ENCODE measurements at places on chromosomes 7 and 10. TPM values are rescaled to one million over a fixed set of nuclear protein-coding genes. Genes with fewer than 3 reads are reported as not detected.

The DGKB gene
- not detected for total RNA-seq

The CCDC71L gene
- 25.7 TPM for total RNA-seq

The ZNF212 gene
- total RNA-seq: 10.2 TPM

The AP4M1 gene
- total RNA-seq: 16.8 TPM

The PLEKHS1 gene
- total RNA-seq: not detected

The COL26A1 gene
- total RNA-seq: 0.58 TPM

- H3K36me3 ChIP-seq: no peaks in the 10 kb centered on the region
- peaks cover 19% of the 10 kb centered on the region for H3K4me1 ChIP-seq
- no peaks in the 10 kb centered on the region for H3K27me3 ChIP-seq
- H3K27ac ChIP-seq: peak overlapping the region; percentile 4
Observed at GRCh38 chr10:92846344-92846743, 2.0 kb upstream of the EXOC6 start.

DNA sequence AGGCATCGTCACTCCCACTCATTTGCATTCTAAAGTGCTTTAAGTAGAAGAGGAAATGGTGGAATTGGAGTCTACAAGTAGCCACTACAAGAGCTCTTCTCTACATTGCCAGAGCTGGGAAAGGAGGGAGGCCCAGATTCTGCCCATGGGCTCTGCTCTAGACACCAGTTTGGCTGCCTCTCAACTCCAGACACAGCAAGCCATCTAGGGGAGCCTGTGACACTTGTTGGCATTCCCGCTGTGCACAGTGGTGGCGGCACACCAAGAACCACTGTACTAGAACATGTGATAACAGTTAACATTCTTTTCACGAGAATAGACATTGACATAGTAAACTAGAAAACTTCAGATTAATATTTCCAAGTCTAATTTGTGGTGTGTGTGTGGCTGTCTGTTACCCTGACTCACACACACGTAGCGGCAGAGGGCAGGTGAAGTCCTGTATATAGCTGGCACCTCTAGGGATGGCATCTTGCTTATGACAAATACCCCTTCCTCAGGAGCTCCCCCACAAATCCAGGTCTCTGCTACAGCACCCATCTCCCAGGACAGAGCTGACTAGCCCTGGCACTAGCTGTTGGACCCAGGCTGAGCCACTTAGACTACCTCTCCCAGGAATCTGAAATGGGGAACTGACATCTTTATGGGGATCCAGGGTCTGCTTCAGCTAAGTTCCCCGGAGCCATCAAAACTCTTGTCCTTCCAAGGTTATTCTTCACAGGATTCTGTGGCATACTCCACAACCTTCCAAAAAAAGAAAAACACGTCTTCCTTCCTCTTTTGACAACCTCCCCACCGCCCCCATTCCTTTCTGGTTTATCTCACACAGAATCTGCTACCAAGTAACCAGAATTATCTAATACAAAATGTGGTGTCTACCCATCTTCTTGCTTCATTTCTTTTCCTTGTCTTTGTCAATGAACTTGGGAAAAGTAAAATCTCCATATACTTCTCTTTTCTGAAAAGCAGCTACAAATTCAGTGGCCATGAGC lies 54.7 kb upstream of the MRLN start:
- no peaks in the 10 kb centered on the region for H3K4me1 ChIP-seq
- peak; percentile 67 for DNase-seq

GRCh38 chr10:78660446-78661106 lies 408.2 kb upstream of the ZMIZ1 start:
- H3K4me3 ChIP-seq: no peak overlapping the region
- no peaks in the 10 kb centered on the region for H3K27me3 ChIP-seq
- H3K36me3 ChIP-seq: no peaks in the 10 kb centered on the region

- H3K27me3 ChIP-seq: no peaks in the 10 kb centered on the region
- DNase-seq: no peak
- H3K4me1 ChIP-seq: peaks cover 16% of the 10 kb centered on the region
- H3K36me3 ChIP-seq: peaks cover 25% of the 10 kb centered on the region
- H3K4me3 ChIP-seq: no peak overlapping the region
Observed at GRCh38 chr7:100156331-100157068, 2.0 kb downstream of the TRAPPC14 start.

DNA sequence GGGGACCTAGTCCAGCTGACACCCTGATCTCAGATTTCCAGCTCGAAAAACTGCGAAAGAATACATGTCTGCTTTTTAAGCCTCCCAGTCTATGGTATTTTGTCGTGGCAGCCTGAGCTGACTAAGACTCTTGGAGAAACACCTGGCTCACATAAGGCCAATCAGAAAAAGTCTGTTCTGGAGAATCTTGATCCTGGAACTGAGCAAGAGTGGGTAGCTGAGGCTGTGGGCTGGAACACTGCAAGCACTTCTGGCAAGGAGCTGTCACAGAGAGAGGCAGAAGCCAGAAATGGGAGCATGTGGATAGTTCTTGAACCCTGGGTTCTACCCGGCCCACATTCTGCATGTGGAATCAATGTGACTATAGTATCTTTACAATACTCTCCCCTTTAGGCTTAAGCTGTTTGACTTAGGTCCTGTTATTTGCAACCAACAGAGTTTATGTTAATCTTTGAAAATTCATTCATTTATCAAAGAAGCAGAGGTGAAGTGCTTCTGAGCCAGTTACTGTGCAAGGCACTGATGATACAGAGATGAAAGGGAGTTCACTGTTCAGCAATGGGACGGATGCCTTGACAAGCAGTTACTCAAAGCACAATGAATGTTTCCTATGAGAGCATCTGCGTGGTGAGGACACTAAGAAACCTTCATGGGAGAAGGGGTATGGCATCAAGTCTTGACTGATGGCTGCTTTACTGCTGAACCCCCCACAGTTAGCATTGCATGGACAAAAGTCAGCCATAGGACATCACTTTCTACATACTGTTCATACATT lies 4.4 kb upstream of the C10orf90 start:
- no peaks in the 10 kb centered on the region for H3K27me3 ChIP-seq
- H3K4me3 ChIP-seq: no peak overlapping the region
- DNase-seq: no peak
- H3K36me3 ChIP-seq: no peaks in the 10 kb centered on the region
- no peak overlapping the region for H3K27ac ChIP-seq

DNA sequence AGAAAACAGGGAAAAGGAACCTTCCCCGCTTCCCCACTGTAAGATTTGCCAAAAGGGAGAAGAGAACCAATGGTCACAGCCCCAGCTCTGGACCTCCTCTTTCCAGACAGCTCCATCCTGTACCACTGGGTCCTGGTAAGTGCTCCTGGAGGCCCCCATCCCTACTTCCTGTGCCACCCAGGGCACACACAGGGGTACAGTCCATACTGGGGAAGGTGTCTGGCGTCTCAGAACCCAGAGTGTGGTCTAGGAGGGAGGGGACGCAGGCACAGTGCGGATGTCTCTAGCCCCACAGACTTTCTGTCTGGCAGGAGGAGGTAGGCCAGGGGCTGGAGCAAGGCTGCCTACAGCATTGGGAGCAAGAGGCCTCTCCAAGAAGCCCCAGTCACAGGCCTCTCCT lies 213.3 kb upstream of the IGFBP3 start:
- H3K4me3 ChIP-seq: no peak overlapping the region
- H3K27ac ChIP-seq: no peak overlapping the region
- H3K4me1 ChIP-seq: no peaks in the 10 kb centered on the region
- DNase-seq: no peak
- no peaks in the 10 kb centered on the region for H3K36me3 ChIP-seq
- H3K27me3 ChIP-seq: no peaks in the 10 kb centered on the region

DNA sequence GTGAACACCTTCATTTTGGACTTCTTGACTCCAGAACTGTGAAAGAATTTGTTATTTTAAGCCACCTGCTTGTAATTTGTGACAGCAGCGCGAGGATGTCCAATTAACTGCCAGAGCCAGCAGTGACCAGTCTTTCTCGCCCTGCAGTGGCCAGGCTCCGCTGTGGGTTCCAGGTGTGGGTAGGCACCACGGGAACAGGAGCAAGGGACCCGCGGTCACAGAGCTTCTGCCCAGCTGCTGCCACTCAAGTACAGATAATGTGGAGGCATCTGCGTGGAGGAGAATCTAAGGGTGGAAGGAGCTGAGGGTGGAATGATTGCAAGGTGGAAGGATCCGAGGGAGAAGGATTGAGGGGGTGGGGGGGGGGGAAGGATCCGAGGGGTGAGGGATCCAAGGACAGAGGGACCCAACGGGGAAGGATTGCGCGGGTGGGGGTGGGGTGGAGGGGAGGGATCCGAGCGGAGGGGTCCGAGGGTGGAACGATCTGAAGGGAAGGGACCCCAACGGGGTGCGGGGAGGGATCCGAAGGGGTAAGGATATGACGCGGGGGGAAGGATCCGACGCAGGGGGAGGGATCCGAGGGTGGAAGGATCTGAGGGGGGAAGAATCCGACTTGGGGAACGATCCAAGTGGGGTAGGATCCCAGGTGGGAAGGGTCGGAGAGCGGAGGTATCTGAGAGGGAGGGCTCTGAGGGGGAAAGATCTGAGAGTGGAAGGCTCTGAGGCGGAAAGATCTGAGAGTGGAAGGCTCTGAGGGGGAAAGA lies 3.6 kb downstream of the CALY start:
- H3K4me1 ChIP-seq: peaks cover 20% of the 10 kb centered on the region
- H3K36me3 ChIP-seq: no peaks in the 10 kb centered on the region
- no peak overlapping the region for H3K4me3 ChIP-seq

DNA sequence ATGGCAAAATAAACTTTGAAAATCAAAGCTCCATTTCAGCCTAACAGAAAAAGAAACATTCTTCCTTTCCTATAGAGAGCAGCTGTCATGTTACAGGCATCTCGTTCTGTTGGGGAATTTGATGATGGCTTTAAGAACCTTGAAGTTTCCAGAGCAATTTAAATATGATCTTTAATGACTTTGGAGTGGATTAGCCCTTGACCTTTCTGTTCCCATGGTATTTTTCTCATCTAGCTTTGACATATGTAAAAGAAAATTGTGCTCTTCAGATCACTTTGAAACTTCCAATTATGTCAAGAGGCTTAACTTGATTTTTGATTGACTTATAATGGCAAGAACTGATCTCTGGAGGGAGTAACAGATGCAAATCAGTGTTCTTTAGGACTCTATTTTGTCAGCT lies 157.6 kb upstream of the SEMA3E start:
- H3K4me3 ChIP-seq: no peak overlapping the region
- DNase-seq: no peak
- H3K4me1 ChIP-seq: no peaks in the 10 kb centered on the region
- no peaks in the 10 kb centered on the region for H3K27me3 ChIP-seq

DNA sequence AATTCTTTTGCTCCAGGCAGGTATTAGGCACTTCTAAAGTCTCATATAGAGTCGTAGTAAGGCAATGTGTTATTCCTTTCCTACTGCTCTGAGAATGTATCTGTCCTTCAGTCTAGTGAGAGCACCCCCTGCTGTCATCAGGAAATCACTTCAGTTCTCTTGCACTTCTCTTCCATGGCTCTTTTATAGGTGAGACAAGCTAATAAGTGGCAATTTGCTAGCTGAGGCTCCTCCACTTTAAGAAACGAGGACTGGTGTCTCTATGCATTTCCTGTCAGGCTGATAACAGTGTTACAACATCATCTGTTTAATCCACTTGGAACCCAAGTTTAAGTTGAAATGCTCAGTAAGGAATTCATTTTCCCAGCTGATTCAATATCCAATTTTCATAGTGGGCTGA lies 350.6 kb downstream of the TFEC start:
- no peak for DNase-seq
- H3K36me3 ChIP-seq: no peaks in the 10 kb centered on the region
- H3K27me3 ChIP-seq: no peaks in the 10 kb centered on the region
- peaks cover 4% of the 10 kb centered on the region for H3K4me1 ChIP-seq
- no peak overlapping the region for H3K4me3 ChIP-seq

DNA sequence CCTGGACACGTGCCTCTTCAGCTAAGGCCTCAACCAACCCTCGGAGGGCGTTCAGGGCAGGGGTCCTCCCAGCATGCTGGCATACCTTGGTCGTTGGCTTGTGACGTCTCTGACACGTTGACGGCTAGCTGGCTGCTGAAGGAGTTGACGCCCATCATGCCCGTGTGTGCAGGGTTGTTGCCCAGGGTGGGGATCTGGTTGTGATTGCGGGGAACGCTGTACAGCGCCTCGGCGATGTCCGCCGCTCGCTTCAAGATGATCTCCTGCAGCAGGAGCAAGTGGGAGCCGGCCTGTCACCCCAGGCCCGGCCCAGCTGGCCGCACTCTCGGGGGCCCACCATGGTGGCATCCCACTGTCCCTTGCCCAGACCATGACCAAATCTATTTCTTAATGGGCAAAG lies 122.0 kb downstream of the EBF3 start:
- H3K27ac ChIP-seq: no peak overlapping the region
- H3K27me3 ChIP-seq: no peaks in the 10 kb centered on the region
- no peak for DNase-seq
- no peaks in the 10 kb centered on the region for H3K4me1 ChIP-seq

GRCh38 chr10:48748573-48748972 lies 63.9 kb downstream of the WDFY4 start:
- H3K27me3 ChIP-seq: no peaks in the 10 kb centered on the region
- H3K36me3 ChIP-seq: no peaks in the 10 kb centered on the region
- no peaks in the 10 kb centered on the region for H3K4me1 ChIP-seq
- DNase-seq: no peak
- H3K4me3 ChIP-seq: no peak overlapping the region

DNA sequence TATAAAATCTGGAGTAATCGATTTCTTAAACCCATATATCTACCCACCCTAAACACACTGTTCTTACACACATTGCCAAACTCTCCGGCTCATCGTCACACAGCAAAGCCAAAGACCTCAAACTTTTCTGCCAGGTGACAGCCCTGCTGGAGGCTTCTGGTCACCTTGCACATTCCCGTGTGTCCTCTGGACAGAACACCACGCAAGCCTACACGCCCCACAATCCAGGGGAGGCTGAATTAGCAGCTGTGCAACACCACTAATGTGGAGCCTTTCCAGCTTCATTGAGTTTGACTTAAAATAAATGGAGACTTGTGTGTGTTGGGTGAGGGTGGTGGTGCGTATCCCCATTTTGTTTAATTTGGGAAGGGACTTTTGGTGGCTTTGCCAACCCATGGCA lies 38.4 kb downstream of the KLF6 start:
- no peak for DNase-seq
- H3K27me3 ChIP-seq: no peaks in the 10 kb centered on the region
- no peak overlapping the region for H3K27ac ChIP-seq
- no peaks in the 10 kb centered on the region for H3K36me3 ChIP-seq

DNA sequence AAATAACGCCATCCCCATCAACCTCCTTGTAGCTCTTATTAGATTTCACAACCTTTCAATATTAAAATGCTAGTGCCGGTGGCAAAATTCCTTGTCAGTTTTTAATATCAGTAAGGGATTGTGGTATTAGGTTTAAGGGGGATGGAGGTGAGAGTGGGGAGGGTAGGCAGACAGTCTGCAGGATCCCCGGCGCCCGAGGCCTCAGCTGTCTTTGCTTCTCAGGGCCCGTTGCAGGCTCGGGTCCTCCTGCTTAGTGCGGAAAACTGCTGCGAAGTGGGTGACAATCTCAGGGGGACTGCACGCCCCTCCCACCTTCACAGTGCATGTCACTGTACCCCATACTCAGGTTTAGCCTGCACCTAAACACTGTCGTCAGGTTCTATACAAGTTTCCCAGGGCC lies 274.3 kb upstream of the PODXL start:
- H3K4me3 ChIP-seq: no peak overlapping the region
- H3K27me3 ChIP-seq: peaks cover 20% of the 10 kb centered on the region
- H3K4me1 ChIP-seq: no peaks in the 10 kb centered on the region
- H3K27ac ChIP-seq: no peak overlapping the region
- DNase-seq: no peak
